ENCODE measurements at places on chromosomes 7 and 10.

GRCh38 chr10:102870221-102870620 lies 951 bp downstream of the AS3MT start:
- DNase-seq: no peak

- DNase-seq: no peak
Observed at GRCh38 chr7:35550831-35551230, 144.1 kb downstream of the HERPUD2 start.

DNA sequence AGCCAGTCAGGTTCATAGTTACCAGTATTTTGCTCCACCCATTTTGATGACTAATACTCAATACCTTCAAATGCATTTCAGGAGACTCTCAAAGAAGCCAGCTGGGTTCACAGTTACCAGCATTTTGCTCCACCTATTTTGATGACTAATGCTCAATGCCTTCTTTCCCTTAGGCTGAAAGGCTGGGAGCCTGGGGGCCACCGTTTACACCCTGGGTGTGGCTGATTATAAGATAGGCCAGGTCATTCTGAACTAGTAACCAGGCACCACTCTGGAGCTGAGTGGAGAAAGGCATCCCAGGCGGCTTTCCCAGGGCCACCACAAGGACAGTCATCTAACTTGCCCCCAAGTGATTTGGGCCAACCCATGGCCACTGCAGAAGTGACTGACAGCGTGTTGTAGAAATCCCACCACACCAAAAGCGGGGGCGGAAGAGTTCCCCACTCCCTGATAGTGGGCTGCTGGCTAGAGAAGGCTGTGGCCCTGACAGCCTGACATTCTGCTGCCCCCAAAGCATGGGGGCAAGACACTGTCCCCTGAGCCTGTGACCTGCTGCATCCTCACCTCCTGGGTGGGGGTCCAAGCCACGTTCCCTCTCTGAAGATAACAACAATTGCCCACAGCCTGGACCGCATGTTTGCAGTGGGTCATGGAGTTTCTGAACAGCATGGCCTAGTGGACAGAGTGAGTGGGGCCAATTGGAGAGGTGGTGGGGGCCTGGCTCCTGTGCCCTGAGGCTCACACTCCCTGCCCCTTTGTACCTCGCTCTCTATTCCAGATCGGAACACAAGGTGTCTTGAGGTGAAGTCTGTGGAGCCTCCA lies 23.0 kb upstream of the ZNF488 start:
- DNase-seq: no peak

DNA sequence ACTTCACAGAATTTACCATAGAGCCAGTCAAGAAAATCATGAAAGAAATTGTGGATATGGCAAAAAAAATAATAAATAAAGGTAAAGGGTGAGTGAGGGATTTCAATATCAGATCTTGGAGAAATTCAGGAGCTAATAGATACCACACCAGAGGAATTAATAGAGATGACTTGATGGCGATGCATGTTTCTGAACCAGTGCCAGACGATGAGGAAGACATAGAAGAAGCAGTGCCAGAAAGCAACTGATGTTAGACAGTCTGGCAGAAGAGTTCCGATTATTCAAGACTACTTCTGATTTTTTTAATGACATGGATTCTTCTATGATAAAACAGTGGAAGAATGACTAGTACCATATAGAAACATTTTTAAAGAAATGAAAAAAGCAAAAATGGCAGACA lies 314.7 kb downstream of the BICC1 start:
- DNase-seq: no peak

DNA sequence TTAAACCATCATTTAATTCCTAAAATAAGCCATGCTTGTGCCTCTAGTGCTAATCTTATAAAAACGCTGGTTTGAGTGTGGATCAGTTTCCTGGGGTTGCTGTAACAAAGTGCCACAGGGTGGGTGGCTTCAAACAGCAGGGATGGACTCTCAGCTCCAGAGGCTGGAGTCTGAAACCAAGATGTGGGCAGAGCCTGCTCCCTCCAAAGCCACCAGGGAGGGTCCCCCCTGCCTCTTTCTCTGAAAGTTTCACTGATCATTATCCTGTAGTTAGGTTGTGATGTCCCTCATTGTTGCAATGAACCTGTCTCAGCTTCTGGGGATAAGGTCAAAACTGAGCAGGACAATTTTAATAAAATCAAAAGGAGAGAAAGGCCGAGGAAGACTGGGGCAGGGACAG lies 251.9 kb upstream of the TCERG1L start:
- DNase-seq: no peak

GRCh38 chr7:9029681-9030530 lies 596.5 kb downstream of the NXPH1 start:
- no peak for DNase-seq

DNA sequence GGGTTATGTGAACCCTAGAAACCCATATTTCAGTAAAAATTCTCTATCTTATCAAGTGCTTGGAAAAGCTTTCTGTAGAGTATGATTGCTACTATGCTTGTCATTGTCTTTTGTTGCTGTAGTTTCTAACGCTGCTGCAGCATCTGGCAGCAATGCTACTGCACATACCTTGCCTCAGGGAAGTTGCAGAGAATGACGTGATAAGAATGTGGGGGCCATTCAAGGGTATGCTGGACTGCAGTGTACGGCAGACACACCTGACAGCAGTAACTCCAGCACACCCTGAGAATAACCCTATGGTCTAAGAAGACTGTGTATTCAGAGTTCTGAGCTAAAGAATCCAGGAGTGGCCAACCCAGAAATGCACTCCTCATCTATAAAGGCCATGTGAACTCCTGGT lies 20.5 kb downstream of the TRIM4 start:
- DNase-seq: no peak

- DNase-seq: no peak
Observed at GRCh38 chr10:37775612-37776011, 81.8 kb downstream of the ZNF248 start.

GRCh38 chr7:124773938-124774337 lies 8.3 kb upstream of the GPR37 start:
- DNase-seq: no peak

- DNase-seq: no peak
Observed at GRCh38 chr7:151853896-151854719, 22.8 kb downstream of the PRKAG2 start.

DNA sequence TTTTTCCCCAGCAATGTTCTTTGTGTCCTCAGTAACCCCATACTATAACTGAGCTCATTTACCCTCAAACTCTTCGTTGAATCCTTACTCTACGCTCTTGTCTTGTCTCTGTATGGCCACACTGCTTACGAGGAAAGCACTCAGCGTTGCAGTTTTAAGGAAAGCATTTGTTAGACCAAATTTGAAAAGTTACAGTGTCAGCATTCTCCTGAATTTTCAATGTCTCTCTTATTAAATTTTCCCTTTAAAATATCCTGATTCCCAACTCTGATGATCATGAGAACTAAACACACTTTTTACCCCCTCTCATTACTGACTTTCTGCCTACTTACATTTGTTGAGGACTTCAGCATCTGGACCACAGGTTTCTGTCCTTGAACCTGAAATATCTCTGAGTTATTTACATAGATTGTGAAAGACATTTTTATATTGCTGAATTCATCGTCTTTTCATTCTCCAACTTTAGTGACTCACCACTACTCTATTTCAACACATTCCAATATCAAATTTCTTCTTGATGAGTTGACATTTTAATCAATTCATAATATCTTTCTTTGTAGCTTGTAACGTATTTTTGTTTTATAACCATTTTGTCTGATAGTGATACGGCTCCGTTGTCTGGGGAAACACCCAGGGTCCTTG lies 19.8 kb upstream of the VWDE start:
- no peak for DNase-seq

DNA sequence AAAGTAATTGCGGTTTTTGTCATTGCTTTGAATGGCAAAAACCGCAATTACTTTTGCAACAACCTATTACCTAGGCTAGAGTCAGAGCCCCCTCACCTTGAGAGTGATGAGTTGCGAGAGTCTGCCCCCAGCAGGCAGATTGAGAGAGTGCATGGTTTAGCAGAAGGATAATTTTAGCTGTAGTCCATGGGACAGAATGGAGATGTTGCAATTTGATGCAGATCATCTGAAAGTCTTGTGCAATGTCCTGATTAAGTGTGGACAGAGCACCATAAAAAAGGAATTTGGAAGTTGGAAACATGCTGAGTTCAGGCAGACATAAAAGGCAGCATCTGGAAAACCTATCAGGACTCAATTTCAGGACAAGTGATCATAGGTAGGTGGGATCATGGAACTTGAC lies 48.7 kb downstream of the GPR141 start:
- DNase-seq: peak; percentile 8

DNA sequence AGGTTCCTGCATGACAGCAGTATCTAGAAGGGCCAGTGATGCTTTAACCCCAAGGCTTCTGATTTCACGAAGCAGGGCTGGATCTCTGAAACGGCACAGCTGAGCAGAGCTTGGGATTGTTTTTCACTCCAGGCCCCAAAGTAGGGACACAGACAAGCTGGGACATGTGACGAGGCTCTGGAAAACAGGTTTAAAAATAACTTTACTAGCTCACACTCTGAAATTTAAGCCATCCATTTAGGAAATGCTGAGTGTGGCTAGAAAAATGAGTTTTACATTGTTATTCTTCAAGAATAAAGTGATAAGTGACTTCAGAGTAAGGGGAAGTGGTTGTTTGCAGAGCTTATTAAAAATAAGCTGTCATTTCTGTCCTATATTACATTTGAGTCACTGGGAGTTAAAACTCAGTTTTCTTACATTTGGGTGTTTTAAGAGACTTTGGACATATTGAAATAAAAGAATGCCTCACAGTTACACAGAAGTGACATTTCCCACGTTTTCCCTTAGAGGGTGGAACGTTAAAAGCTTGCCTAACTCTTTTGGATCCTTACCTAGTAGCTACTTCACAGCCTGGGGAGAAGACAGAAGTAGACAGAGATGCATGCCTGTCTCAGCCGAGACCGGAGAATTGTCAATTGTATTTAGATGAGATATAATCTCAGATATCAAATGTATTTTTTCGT lies 107.8 kb downstream of the GALNT17 start:
- no peak for DNase-seq

DNA sequence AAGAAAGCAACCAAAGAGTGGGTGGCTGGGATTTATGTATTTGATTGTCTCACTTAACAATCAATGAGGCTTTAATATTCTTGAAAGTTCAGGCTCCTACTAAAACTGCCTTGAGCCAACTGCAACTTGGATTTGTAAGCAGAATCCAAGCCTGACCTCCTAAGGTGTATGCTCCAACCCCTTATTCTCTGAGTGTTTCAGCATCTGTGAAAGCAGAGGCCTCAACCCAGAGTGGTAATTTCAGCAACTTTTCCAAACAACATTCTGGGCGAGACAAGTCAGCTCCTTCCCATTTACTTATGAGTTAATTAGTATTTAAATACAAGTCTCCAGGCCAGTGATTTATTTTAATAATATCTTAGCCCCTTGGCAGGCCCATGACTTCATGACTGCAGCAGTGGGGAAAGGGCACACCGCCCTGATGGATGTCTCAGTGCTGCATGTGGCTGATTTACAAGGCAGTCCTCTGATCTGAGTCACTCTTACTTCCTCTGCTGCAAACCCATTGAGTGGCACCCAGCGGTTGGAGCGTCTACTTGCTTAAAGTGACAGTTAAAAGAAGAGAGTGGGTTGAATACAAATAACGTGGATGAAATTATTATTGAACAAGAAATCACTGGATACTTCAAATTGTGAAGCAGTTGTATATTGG lies 209.1 kb downstream of the TRIL start:
- peak; percentile 4 for DNase-seq

GRCh38 chr10:52666931-52667330 lies 105.7 kb downstream of the MBL2 start:
- no peak for DNase-seq

- no peak for DNase-seq
Observed at GRCh38 chr10:104707602-104708459, 66.7 kb downstream of the SORCS3 start.

DNA sequence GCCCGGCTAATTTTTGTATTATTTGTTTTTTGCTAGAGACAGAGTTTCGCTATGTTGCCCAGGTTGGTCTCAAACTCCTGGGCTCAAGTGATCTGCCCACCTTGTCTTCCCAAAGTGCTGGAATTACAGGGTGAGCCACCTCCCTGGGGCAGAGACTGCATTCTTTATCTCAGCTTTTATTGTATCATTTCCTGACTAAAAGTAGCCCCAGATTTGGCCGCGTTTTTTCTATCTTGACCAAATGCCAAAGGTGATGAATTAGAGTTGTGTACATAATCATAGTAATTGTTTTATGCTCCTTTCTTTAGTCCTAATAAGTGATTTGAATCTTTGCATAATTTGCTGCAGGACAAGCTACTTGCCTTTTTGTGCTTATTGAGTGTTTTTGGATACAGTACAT lies 3.1 kb upstream of the SMNDC1 start:
- no peak for DNase-seq

- no peak for DNase-seq
Observed at GRCh38 chr10:74823791-74824183, 2.6 kb upstream of the KAT6B start.

DNA sequence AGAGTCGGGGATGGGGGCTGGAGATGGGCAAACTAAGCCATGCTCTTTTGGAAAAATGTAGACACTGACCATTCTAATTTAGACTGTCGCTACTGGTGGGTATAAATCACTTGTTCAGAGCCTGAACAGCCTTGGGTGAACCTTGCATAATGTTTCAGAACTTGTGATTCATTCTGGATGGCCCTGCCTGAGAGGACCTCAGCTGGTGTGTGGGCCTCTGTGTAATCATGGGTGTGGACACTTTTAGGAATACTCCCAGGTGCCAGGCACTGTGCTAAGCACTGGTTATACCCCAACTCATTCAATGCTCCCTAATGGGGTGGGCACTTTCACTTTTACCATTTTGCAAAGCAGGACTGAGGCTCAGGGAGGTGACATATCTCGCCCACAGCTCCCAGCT lies 26.8 kb upstream of the TM9SF3 start:
- DNase-seq: no peak

GRCh38 chr7:139660317-139661042 lies 117.3 kb downstream of the HIPK2 start:
- DNase-seq: no peak

DNA sequence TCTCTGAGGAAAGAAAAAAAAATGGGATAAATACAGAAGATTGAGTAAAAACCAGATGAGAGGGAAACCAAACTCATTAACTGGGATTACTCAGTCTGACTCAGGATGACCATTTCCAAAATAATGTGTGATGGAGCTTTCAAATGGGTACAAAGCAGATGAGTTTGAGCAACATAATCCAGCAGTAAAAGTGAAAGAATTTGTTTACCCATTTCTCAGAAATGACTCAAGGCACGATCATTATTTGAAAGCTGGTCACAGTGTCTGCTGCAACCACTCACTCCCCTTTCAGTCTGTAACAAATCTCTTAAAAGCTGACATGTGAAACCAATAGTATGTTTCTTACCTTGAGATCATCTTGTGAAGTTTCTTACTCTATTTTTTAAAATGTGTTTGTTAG lies 104.7 kb upstream of the KLF14 start:
- no peak for DNase-seq

GRCh38 chr7:142603870-142604448 lies 145.3 kb upstream of the PRSS1 start:
- peak; percentile 11 for DNase-seq

Data from CMK (cell line).